ENCODE measurements at places on chromosomes 2 and 18.

DNA sequence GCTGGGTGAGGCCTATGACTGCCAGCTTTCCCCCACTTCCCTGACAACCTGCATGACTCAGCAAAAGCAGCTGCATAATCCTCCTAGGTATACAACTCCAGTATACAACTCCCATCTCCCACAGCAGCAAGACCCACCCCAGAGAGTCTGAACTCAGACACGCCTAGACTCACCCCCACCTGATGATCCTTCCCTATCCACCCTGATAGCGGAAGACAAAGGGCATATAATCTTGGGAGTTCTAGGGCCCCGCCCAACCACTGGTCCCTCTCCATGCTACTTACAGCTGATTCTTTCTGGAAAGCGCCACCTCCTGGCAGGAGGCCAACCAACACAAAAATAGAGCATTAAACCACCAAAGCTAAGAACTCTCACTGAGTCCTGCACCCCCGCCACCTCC, 296.5 kb downstream of the DCC start:
- DNase-seq = no peak

- DNase-seq = no peak
These were observed 44.2 kb upstream of the DYNC2LI1 start for GRCh38 chr2:43729491-43730174.

- DNase-seq = no peak
These were observed 207.9 kb upstream of the ACVR2A start for GRCh38 chr2:147636886-147637285.

GRCh38 chr2:208607694-208608093, 201.1 kb downstream of the PTH2R start:
- DNase-seq = peak; percentile 6

DNA sequence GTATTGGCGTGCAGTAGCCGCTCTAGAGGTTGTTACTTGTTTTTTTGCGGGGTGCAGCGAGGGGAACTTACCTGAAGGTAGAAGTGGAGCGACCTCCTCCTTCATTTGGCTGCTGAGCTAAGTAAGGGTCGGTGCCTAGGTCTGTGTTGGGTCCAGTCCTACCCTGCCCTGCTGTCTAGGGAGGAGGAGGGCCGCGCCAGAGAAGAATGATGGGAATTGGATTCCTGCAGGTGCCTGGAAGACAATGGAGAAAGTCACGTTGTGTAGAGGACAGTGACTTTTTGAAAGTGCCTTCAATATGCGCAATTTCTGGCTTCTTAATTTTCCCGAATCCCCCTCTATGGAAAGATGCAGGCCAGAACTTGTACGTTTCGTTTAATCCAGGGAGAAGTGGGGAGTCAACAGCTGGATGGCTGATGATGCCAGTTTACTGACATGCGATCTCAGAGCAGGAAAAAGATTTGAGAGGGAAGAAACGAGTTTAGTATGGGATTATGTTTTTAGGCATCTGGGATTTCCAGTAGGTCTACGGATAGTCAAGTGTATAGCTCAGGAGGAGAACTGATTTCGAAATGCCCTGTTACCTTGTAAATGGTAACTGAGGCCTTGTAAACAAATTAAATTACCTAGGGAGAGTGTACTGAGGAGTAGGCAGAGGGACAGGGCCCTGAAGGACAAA, 653 bp downstream of the MRPS9 start:
- no peak for DNase-seq

GRCh38 chr2:75564026-75564688, 3.4 kb upstream of the EVA1A start:
- DNase-seq = no peak

DNA sequence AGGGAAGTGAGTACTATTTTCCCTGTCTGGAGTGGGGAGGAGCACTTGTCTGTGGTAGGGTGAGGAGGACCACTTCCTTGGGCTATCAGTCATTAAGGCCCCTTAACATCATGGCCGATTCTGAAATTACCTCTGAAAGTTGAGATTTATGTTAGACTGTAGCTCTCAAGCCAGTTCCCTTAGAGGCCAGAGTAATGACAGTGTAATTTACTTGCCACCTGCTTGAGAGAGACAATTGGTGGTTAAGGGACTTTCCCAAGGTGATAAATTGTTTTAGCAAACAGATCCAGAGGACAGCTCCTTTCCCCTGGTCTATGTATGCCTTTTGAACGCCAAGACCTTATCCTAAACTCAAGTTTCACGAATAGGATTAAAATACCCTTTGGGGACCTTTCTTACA, 56.1 kb downstream of the NEDD4L start:
- DNase-seq = no peak

DNA sequence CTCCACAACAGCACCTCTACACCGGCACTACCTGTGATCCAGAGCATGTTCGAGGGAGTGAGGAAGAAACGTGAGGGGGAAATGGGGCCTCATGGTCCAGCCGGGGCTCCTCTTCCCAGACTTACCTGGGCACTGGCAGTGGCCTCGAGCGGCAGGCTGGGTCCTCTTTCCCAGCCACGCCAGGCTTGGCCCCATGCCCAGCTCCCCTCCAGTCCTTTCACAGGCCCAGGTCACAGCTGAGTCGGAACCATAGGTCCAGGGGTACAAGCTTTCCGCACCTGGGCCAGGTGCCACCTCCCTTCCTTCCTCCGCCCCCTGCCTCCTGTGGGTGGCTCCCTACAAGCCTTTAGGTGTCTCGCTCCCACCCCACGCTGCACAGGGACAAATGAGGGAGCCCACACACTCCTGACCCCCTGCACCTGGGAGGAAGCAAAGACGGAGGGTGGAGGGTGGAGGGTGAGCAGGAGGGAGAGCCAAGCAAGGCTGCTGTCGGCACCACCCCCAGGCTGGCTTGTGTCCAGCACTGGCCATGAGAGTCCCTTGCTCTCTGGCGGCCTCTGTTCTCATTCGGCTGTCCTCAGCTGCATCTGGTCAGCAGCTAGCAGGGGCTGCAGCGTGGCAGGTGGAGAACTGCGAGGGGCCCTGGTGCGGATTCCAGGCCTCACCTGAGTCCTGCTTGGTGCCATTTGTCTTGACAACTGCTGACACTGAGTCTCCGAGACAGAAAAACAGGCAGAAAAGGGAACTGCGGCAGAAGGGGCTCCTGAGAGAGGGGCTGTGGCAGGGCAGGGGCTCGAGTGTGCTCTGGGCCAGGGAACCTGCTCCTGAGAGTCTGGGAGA, 26.8 kb downstream of the ADRA2B start:
- DNase-seq = no peak

DNA sequence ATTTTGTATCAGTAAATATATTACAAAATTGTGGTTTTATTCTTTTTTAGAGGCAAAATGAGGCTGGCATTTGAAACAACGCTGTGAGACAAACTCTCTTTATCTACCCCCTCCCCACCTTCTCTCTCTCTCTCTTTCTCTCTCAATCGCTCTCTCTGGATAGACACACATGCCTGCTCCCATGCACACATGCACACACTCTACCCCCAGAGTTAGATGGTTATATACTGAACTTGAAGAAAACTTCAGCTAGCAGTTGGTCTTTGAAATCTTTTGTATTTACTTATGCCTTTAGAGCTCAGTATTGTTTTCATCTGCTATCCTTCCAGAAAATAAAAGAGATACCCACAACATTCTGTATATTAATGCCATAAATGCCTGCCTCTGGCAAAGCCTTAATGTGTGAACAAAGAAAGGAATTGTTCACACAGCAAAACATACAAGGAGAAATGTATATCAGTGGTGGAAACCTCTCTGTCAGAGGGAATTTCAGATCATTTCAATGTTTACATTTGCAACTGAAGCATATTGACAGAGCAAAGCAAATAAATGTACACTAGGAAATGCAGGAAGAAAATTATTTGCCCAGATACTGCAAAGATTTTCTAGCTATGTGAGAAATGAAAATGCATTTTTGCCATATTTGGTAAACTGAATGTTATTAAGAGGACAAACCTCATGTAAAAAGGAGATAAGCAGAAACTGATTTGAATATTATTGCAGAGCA, 217.0 kb upstream of the UBE2E3 start:
- no peak for DNase-seq

DNA sequence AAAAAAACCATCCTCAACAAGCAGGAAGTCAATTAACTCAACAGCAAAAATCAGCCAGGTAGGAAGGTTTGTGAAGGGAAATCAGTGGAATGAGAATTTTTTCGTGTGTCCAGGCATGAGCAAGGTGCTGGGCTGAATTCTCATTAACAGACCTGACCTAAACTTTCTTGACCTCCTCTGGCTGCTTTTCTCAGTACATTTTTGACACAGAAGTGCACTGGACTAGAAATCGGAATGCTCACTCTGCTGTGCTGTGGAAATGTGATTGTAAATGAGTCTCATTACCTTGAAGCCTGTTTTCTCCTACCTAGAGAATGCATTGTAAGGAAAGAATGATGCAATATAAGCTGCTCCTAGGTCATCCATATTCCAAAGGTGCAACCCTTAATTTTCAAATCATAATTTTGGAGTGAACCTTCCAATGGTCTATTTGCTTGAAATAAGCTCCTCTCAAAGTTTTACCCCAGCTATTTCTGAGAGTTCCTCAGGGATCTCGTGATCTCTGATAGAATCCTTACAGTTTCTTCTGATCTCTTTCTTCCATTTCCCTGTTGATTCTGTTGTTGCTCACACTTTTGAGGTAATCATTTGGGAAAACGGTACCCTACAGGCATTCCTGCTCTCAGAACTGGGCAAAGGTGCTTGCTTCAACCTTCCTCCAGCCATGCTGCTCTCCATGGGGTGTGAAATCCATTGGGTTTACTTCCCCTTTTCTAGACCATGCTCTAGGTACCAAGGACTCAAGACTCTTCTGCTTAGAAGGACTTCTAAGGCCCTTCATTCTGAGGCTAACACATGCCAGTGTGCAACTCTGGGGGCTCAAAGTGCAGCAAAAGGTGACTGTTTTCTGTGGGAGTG, 104.9 kb upstream of the ITPRID2 start:
- no peak for DNase-seq

DNA sequence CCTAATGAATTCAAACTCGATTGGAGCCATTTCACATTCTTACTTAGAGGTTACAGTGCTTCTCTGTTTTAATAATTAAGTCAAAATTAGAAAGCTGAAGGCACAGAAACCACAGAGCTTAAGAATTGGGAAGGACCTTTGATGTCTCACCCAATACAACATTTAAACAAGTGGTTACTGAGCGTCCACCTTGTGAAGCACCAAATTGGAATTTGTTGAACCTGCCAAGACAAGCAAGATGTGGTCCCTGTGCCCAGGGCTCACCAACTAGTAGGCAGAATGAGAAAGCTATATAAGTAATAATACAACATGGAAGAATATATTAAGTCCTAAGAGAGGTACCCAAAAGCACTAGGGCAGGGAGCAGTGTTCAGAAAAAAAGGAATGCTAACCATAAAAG, 64.5 kb upstream of the NPAS2 start:
- no peak for DNase-seq

DNA sequence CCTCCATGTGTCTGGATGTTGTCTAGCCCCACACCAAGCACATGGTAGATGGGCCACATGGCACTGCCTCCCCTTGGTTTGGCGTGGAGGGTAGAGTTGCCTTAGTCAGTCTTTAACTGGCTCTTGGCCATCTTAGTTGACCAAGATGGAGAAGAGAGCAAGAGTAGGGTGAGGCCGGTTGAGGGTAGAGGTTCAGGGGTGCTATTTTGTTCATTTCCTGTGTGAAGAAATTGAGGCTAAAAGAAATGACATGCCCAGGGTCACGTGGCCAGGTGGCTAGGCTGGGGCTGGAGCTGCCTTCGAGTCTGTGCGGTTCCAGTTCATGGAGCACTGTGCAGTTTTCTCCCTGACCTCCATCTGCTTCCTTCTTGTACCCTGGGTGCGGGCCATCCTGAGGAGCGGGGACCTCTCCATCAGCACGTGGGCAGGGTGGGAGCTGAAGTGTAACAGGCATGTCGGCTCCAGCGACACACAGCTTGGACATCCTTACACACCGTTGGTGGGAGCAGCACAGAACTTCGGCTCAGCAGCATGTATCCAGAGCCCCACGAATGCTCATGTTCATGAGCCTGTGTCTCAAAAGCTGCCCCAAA, 213.2 kb downstream of the GBX2 start:
- DNase-seq = no peak

DNA sequence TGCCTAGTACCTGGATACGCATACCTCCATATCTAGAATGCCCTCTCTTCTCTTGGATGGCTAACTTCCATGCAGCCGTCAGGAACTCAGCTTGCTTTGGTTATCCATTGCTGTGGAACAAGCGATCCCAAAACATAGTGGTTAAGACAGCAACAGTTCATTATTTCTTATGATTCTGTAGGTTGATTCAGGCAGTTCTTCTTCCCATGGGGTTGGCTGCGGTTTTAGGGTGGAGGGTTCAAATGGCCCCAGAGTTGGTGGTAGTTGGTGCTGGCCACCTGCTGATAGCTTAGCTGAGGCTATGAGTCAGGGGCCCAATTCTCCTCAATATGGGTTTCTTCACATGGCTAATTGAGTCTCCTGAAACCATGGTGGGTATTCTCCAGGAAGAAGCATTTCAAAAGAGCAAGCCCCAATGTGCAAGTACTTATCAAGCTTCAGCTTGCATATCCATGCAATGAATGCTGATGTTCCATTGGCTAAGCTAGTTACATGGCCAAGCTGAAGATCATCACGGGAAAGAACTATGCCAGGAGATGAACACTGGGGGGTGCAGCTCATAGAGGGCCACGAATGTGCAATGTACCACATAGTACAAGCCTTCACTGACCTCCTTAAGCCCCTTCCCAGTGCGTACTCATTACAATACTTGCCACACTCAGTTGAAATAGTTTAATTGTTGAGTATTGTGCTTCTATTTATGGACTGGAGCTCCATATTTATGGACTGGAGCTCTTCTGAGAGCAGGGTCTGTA, 10.0 kb upstream of the RHOB start:
- DNase-seq = no peak

DNA sequence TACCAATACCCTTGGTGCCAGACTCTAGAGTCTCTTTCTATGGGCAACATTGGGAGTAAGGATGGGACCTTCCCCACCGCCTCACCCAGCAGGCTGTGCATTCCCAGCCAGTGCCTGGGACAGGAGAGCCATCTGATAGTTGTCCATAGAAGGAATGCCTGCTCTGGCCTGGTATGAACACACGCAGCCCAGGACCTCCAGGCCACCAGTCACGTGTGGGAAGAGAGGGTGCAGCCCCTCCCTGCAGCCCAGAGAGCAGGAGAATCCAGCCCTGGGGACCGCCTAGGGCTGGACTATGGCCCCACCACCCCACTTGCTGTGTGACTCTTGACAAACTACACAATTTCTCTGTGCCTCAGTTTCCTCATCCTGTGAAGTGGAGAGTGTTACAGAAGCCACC, 52.5 kb upstream of the ID2 start:
- no peak for DNase-seq

DNA sequence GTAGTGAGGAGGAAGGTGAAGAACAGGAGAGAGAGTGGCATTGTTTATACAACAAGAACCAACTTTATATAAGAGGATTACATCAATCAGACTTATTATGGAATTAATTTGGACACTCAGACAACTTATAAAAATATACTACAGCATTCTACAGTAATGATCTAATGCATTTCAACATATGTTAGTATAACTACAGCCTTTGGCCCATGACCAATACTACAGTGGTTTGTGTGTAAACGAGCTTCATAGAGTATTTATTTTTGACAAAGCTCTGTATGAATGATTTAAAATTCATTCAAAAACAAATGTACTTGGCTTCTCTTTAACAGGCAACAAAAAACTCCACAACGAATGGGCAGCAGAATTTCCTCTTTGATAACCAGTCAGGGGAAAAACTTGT, 72.8 kb downstream of the ZNF521 start:
- DNase-seq = no peak

Measured in retina (tissue), 1 donor.